Stimulated activated CD4-positive, alpha-beta T cell treated with anti-CD3 and anti-CD28 coated beads, Interleukin-1b, Interleukin-23, amount 100 ng/mL, for 1 hour (primary cell): ENCODE measurements at places on chromosomes 11 and 22.

- DNase-seq: no peak
These were observed 710.8 kb downstream of the OPCML start for GRCh38 chr11:132821499-132821898.

DNA sequence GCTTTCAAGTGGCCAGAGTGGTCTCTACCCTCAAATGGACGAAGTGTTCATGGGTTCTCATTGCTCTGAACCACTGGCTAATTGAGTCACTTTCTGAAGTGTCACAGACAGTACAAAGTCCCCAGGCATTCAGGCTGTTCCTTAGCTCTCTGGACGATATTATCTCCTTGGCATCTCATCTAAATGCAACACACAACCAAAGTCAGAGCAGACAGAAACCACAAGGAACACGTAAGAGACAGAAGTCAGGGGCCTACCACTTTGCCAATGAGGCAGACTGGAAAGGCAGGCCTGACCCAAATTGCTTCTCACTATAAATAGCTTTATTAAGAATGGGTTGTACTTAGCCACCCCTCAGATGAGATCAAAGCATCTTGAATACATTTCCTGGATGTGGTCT is 29.0 kb upstream of the LDLRAD3 start:
- no peak for DNase-seq

DNA sequence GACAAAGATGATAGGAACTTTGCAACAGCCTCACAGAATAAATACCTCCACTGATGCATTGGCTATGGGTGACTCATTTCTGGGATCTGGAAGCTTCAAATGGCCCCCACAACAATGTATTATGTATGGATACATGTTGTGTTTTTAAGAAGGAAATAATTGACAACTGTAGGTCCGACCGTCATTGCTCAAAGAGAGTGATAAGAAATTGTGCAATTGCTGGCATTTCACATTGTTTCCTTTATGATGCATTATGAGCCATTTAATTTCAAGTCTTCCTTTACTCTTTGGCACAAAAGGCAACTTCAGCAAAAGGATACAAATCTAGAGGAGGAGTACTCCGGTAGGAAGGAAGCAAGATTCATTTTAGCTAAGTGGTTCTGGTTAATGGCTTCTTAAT is 2.0 kb downstream of the ANO3 start:
- no peak for DNase-seq

- DNase-seq: no peak
These were observed 25.9 kb downstream of the IGLL1 start for GRCh38 chr22:23553924-23554870.

GRCh38 chr22:21941921-21942320 is 10.7 kb downstream of the PPM1F start:
- no peak for DNase-seq

DNA sequence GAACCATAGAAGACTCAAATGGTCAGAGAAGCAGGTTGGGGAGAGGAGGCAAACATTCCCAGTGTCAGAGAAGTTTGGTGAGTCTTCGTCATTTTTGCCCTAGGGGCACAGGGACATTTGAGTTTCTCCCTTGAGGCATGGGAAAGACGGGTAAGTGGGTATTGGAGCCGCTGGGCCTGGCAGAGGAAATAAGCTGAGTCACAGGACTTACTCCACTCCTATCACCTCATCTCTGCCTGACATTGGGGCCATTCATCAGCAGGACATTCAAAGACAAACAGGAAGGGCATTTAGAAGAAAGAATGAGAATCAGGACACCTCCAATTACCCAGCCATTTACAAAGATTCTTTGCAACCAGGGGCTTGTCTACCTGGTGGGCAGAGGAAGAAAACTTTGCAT is 100.7 kb upstream of the SEZ6L start:
- no peak for DNase-seq

DNA sequence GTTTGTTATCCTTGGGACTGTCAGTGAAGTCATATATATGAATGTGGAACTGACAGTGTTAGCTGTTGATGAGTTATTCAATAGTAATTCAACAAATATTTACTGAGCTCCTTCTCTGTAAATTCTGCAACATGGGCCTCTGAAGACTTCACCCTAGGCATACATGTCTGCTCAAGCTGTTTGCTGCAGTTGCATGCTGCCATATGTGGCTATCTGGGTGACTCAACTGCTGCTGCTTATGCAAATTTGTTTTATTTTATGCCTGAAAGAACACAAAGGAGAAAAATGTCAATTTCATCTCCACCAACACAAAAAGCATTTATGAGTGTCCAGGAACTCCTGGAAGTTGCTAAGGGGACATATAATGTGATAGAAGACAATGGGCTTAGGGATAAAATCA is 417.6 kb downstream of the AASDHPPT start:
- DNase-seq: no peak

DNA sequence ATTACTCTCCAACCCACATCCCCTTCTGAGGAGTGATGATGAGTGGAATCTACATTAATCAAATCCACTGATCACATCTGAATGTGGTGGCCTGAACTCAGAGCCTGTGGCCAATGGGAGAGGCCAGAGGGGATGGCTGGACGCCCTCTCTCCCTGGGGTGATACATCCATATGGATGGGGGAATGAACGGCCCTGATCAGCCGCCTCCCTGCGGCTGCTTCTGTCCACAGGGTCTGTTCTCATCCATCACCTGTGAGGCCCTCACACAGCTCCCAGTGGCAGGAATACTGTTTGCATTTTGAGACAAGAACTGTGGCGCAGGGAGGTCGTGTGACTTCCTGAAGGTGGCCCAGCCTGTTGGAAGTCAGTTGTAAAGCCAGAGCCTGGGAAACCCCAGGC is 78.3 kb upstream of the SHISAL1 start:
- DNase-seq: no peak

- no peak for DNase-seq
These were observed 12.4 kb downstream of the NRXN2 start for GRCh38 chr11:64710418-64711137.

GRCh38 chr22:30261134-30261533 is 5.5 kb downstream of the OSM start:
- DNase-seq: no peak

DNA sequence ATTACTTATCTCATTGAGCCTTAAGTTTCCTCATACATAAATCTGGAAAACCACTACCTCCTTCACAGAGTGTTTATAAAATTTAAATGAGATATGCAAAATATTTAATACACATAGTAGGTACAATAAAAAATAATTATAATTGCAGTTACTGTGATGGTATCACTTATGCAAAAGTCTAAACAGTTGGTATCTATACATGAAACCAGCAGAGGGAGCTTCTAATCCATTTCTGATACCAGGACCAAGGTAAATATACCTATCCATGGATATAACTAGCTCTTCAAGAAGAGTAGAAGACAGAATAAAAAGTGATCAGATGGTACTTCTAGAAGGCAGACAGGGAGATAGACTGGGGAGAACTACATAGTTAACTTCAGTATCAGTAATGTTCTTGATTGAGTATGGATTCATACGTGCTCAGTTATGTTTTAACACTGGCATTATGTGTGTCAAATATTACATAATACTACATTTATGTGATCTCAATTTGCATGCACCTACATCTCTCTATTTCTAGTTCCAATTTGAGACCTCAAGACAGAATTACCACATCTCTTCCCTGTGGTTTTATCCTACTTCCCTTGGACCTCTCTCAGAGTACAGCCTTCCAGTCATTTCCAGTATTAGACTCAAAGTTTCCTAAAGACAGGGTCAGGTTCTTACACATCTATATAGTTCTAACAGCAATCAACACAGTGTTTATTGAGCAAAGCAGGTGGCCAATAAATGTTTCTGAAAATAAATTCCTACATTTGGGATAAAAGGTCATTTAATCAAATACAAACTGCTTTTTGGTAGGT is 13.7 kb upstream of the TSG101 start:
- DNase-seq: no peak

GRCh38 chr11:4862447-4863236 is 13.6 kb upstream of the OR51S1 start:
- no peak for DNase-seq

DNA sequence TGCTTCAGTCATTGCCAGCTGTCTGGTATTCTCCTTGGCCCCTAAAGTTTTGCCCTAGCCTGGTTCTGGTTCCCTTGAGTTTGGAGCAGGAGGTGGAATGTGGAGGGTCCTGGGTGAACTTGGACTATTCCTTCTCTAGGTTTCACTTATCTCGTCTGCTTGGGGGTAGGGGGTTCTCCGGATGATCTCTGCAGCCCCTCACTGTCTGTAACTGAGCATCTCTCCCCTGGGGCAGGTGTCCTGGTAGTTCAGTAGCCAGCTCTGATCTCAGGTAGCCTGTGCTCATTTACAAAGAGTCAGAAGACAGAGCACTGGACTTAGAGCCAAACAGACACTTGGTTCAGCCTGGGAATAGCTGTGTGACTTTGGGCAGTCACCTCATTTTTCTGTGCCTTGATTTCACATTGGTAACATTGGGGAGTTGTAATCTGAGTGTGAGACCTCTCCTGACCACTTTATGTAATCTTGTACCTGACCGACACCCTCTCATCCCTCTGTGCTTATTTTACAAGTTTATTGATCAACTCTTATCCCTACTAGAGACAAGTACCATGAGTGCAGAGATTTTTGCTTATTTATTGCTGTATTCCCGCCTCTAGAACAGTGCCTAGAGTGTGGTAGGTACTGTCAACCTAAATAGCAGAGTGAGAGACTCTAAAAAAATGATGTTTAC is 804 bp downstream of the CCDC134 start:
- DNase-seq: no peak

- no peak for DNase-seq
These were observed 37.1 kb downstream of the SBF1 start for GRCh38 chr22:50437511-50438304.
